ENCODE measurements at places on chromosomes 13 and 19.

DNA sequence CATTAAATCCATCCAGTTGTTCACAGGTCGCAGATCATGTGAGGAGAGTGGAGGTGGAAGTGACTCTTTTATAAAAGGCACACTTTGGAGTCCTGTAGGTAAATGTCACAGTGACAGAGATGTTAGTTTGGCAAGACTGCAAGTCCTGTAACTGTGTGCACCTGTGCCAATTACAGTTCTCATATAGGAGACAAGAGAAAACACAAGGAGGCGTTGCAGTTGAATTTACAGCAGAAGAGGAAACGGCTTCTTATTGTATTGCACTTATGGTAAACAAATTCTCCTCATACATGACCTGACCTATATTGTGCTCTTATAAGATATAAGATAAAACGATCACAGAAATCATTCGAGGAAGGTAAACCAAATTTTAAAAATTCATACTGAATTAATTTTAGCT lies 732.8 kb upstream of the SLC10A2 start:
- no peak for DNase-seq

- no peak for DNase-seq
These were observed 260.4 kb downstream of the MAB21L1 start for GRCh38 chr13:35216131-35216530.

DNA sequence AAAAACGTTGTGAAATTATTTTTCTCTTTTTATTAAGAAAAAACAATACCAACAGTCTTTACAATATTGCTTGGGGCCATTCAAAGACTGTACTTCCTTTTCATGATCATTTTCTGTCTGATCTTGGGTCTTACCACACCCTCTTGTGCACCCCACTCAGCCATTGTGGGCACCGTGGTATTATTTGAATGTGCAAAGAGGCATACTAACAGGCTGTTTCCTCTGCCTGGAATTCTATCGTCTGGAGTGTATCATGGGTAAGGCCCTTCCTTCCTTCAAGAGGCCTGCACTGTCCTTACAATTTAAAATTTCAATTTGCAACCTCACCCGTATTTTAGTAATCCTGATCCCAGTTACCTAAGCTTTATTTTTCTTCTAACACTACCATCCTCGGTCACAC lies 76.5 kb downstream of the FGF14 start:
- no peak for DNase-seq

- DNase-seq, result no peak
These were observed 15.0 kb upstream of the KLF2 start for GRCh38 chr19:16309643-16310042.

DNA sequence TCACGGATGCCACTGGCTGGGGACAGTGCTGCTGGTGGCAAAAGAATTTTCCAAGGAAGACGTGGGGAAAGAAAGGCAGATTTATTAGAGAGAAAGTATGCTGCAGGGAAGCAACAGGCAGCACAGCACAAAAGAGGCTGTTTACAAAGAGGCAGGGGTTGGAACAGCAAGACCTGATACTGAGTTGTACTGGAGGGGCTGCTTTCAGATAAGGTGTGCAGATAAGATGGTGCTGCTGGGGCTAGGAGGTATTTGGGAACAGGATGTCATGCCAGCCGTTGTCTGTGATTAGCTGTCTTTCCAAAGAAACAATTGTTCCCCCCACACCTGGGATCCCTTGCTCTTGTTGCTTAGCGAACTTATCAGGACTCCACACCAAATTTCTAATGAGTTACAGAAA lies 2023.3 kb upstream of the PCDH20 start:
- DNase-seq, result no peak

DNA sequence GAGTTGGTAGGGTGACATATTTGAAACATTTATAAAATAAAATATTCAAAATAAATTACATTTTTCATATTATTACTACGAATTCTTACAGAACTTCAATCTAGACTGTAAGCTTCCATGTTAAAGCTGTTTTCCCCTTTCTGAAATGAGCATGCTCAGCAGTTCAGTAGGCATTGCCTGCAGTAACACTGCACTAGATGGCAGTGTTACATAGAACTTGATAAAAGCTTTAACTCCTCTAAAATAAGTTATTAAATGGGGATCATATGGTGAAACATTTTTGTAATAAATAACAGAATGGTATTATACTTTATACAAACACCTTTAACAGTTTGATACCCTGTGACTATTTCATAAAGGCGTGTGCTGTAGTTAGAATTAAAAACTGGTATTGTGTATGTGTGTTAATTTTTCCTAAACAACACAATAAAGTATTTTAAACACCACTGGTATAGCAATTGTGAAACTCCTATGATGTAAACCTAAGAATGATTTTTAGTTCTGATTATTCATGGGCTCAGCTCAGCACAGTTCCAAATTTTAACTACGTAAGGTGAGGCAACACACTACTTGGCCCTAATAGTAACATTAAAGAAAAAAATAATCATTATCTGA lies 11.6 kb upstream of the GPR18 start:
- no peak for DNase-seq

- DNase-seq, result no peak
These were observed 319.0 kb downstream of the ZNF536 start for GRCh38 chr19:30690935-30691818.

Measured in left cardiac atrium (tissue), 4 donors.